NCI-H1105 (cell line): ENCODE measurements at places on chromosomes 16 and 17.

GRCh38 chr16:85025781-85026653 is 1.6 kb upstream of the KIAA0513 start:
- no peak for DNase-seq

DNA sequence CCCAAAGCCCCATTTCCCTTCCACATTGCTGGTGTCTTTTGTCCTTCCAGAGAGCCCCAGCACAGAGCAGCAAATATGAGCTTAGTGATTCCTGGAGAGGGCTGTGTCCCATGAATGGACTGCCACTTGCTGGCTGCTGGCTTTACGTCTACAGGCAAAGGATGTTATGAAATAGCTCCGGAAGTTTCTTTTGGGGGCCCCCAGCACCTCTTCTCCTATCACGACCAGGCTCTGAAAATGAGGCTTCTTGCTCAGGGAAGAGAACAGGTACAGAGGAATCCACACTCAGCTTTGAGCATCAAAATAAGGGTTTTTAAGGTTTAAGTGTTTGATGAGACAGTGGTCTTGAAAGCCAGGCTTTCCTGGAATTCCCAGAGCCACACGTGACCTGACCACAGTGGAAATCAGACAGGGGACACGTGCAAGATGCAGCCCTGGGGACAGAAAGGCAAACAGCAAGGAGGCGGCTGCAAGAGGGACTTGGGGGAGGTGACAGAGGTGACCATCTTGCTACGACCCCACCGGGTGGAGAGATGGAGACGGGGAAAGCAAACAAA is 58.1 kb downstream of the ZDHHC7 start:
- no peak for DNase-seq

DNA sequence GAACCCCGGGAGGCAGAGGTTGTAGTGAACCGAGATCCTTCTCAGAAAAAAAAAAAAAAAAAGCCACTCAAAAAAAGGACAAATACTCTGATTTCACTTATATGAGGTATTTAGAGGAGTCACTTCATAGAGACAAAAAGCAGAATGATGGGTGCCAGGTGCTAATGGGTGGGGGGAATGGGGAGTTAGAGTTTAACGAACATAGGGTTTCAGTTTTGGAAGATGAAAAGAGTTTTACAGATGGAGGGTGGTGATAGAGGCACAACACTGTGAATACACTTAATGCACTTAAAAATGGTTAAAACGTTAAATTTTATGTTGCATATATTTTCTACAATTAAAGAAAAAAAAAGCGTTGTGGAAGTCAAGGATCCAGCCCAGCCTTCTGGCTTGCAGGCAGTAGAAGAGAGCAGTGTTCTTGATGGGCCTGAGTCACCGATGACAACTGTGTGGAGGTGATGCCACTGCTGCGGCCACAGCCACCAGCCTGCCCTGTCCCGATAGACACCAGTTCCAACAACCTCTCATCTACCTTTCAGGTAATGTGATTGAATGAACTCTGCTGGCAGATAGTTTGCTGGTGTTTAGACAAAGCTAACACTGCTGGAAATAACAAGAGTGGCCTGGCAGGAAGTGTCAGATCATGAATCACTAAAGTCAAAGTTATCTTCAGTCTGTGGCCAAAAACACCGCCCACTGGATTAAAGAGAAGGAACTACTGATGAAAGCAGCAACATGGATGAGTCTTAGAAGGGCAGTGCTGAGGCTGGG is 49.9 kb upstream of the COX10 start:
- no peak for DNase-seq

GRCh38 chr17:57201481-57201880 is 54.8 kb upstream of the MSI2 start:
- no peak for DNase-seq

GRCh38 chr17:74603037-74603635 is 11.1 kb upstream of the CD300LD start:
- DNase-seq = no peak

DNA sequence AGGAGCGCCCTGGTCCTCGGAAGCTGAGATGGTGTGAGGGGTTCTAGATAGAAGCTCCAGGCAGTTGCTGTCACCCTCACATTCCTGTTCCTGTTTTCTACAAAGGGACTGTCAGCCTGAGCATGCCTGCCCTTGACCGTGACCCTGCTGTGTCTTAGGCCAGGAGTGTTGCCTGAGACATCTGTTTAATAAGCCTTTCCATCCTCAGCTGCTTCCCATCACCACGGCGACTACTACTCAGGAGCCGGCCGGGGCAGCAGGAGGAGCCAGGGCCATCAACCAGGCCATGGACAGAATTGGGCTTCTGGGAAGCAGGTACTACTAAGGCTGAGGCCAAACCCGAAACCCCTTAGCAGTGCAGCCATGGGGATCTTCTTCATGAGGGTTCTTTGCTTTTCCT is 151.4 kb downstream of the KATNIP start:
- DNase-seq = no peak

GRCh38 chr16:66549284-66550131 is at the start of gene TK2:
Gene TK2 (minus strand): TSS chr16:66550122. CDS start chr16:66550061, 61 bp downstream.
- DNase-seq = no peak

DNA sequence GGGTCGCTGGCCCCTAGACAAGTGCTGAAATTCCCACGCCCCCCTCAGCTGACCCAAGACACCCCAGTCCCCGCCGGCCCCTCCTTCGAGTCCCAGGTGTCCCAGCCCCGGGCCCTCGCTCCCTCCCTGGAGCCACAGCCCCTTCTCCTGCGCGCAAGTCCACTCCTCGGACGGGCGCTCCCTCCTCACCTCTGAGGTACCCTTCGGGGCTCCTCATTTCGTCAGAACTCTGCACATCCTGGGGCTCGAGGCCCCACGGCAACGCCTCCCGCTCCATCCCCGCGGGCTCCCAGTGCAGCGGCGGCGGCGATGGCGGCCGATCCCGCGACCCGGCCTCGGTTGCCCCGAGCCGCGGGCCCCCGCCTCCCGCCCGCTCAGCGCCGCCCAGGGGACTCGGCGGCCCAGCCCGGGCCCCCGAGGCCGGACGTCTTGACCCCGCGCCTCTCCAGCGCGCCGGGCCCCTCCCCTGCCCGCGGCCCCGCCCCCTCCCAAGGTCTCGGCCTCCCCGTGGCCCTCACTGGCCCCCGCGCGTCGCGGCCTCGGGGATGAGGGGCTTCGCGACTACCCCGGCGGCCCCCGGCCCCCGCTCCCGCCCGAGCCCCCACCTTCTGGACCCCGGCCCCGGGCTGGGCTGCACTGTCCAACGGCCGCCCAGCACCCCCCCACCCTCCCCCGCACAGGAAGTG is at the start of gene ZNF768:
TSS of gene ZNF768 (minus strand) at position 430 of the 686 bp plus-strand sequence. CDS start at position 277, 153 bp downstream.
- DNase-seq = no peak

GRCh38 chr17:78081551-78081950 is 47.0 kb downstream of the TMC6 start:
- DNase-seq = no peak

DNA sequence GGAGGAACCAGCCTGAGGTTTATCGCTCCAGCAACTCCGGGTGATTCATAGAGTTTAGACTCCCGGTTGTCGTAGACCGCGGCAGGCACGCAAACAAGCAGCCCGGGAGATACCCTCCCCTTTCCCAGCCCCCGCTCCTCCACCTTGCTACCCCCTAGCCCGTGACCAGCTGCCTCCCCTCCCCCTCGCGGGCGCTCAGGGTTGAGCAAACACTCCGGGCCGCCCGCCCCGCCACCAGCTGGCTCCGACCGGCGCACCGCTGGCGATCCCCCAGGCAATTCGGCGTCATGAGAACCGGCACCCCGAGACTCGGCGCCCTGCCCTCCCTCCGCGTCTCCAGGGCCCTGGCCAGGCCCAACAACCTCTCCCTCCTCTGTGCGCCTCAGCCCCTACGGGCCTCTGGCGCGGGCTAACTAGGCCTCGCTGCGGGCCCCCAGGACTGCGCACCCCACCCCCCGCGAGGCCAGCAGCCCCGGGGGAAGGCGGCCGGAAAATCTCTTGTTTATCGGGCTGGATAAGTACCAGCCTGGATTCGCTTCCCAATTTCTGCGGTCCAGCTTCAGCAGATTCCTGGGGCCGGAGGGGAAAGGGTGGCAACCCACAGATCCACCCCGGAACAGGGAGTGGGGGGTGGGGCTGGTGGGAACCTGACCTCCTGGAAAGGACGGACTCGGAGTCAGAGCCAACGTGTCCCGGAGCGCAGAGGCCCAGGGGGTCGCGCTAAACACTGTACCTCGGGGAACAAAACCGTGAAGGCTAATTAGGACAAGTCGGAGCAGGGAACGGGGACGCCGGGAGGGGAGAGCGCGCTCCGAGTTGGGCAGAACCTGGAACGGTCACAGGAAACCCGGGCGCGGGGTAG is 951 bp upstream of the GPRC5C start:
- DNase-seq = peak; percentile 41

- DNase-seq = no peak
Measured at GRCh38 chr16:57118461-57119084, 26.2 kb downstream of the CPNE2 start.

- no peak for DNase-seq
Measured at GRCh38 chr17:65918916-65919315, 273.0 kb downstream of the CEP112 start.

- no peak for DNase-seq
Measured at GRCh38 chr16:3945751-3946603, 65.5 kb upstream of the CREBBP start.

DNA sequence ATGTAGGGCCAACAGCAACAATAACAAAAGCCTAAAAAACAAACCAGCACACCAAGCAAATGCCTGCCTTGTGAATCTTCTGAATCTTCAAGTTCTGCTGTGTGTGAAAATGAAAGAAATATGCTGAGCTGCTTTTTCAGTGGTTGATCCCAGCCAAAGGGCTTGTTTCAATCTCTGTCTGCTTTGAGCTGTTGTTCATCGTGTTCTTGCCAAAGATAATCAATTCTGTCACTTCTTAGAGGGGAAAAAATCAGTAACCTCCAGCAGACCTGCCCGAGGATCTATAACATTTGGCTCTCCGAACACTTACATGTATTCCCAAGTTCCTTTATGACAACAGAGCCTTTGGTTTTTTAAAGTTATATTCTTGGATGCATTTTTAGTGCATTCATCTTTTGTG is 65.9 kb downstream of the VPS35L start:
- no peak for DNase-seq

DNA sequence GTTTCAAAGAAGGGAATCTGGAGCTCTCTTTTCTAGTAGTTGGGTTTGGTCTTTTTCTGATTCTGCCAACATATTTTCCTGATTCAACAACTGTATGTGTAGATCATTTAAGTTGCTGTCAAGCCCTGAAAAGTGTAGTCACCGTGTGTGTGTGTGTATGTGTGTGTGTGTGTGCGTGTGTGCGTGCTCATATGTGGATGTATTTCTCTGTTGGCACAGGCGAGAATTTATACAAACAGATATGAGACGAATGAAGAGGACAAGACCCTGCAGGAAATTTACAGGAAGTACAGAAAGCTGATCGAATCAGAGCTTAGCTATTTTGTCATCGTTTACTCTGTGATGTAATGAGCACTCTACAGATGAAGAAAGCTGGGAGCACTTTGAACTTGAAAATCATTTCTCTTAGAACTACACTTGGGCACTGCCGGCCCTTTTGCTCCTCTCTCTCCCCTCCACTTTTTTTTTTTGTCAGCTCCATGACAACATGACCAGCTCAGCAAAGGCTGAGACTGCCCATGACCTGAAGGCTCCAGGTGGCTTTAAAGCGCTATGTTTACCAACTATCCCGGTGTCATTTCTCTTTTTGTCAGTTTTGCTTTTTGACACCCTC is 11.2 kb downstream of the FBXO39 start:
- no peak for DNase-seq

- DNase-seq = no peak
Measured at GRCh38 chr17:42484304-42484703, 25.6 kb downstream of the ATP6V0A1 start.
